CD4-positive, alpha-beta T cell treated with Interleukin-10 for 1 hour (primary cell): ENCODE measurements at places on chromosomes 6 and 20.
A peak's percentile ranks its signal among the peaks of the same experiment; 100 is the strongest.

- DNase-seq: no peak
These were observed 168.2 kb downstream of the SMOC2 start for GRCh38 chr6:168609026-168609685.

DNA sequence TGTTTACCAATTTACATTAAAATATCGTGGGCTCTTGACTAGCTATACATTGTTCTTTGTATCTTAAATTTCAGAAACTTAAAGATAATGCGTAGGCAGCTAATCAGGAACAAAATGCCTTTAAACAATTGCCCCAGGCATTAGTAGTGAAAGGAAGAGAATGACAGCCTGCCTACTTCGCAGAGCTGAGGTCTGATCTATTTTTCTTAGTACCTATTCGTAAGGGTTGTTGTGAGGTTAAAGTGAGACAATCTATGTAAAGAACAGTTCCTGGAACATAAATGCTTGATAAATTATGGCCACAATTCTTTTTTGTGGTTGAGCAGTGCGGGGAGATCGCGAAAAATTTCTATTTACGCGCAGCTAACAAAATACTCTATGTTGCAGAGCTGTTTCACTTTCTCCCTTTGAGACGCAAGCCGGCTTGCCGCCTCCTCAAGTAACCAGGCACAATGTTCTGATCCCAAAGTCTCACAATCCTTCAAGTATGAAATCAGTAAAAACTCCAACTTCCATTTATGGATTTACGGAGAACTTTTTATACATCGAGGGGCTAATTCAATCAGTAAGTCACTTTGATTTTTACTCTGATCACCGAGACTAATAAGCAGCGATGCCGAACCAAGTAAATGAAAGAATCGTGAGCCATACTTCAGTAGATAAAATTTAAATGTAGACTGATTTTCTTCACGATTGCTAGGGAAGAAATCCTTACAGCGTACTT is 878 bp upstream of the PNRC1 start:
- DNase-seq: peak; percentile 84

DNA sequence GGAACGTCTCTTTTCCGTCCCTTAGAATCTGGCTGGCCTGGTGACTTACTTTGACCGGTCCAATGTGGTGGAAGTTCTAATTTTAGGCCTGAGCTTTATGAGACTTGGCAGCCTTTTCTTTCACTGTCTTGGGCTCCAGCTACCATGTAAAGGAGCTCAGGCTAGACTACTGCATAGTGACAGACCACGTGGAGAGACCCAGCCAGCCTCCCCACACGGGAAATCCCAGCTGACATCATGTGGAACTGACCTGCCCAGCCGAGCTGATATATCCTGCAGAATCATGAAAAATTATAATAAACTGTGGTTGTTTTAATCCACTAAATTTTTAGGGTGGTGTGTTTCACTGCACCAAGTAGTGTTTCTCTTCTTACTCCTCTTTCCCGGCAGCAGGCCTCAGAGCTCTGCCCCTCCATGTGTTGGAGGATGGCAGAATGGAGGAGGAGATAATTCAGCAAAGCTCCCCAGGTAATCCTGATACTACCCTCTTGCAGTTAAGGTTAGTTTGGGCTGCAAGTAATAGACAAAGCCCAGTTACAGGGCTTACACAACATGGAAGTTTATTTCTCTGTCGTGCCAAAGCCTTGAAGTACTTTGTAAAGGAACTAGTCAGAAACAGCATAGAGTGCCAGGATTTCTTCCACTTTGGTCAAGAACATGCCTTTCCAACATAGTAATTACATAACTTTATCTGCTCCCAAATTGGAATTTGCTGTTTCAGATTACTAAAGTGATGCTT is 87.5 kb downstream of the SH3BGRL2 start:
- DNase-seq: no peak

- no peak for DNase-seq
These were observed 169.8 kb upstream of the PROKR2 start for GRCh38 chr20:5486377-5487054.

DNA sequence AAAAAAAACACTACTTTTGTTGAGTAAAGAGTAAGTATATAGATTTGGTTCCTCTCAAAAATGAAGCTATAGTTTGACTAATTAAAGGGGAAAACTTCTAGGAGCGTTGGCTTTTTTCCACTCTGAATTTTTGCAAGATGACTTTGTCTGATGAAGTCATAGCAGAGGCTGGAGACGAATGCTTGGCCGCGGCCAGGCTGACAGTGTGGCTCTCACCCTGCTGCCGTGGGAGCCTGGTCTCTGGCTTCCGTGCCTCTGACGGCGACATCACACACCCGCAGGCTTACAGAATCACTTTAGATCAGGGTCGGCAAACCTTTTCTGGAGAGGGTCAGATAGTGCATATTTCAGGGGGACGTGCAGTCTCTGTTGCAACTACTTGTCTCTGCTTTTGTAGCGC is 145.0 kb downstream of the PHACTR3 start:
- DNase-seq: no peak

GRCh38 chr6:154749341-154749740 is 16.1 kb downstream of the SCAF8 start:
- DNase-seq: no peak

DNA sequence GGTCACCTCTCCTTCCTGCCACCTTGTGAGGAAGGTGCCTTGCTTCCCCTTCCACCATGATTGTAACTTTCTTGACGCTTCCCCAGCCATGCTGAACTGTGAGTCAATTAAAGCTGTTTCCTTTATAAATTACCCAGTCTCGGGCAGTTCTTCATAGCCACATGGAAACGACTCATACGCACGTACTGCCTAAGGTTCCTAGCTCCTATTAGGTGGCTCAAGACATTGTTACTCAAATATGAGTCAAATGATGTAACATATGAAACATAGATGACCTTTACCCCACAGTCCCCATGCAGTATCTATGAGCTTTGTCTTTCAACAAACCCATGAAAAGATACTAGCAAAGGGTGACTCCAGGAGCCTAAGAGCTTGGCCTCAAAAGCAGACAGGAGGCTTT is 98.3 kb downstream of the SIM1 start:
- no peak for DNase-seq

DNA sequence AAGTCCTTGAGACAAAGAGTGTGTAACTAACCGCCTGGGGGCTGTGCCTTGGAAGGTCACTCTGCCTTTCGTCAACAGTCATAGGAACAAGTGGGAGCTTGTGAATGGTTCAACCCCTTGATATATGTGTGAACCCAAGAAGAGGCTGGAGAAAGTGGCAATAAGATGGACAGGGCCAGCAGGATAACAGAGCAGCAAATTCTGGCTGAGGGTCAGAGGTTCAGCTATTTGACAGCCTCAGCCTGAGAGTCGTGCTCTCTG is 54.9 kb downstream of the CPNE5 start:
- no peak for DNase-seq

DNA sequence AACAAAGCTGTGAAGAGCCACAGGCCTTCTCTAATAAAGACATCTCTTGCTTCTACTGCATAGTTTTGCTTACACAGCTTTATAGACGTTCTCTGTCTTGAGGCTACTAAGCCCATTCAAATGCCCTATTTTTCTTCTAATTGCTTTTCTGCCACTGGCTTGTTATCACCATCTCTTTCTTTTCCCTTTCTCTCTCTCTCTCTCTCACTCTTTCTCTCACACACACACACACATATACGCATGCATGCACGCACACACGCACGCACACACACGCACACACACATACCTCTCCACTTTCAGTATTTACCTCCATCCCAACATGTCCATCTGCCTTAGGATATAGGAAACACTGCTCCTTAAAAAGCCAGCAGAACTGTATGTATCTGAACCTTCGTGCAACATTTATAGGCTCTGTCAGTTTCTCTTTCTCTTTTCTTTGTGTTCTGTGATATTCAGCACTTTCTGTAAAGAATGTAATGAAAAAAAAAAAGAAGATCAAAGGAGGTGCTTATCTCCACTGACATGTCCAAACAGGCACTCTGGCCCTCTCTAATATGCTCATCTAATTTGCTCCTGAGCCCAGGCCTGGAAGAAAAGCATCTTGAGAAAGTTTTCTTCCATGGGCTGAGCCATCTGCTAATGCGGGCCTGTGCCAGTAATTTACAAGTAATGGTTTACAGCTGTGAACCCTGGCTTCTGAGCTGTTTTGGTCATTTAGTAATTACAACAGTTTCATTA is 1046.7 kb upstream of the MAP3K7 start:
- no peak for DNase-seq

DNA sequence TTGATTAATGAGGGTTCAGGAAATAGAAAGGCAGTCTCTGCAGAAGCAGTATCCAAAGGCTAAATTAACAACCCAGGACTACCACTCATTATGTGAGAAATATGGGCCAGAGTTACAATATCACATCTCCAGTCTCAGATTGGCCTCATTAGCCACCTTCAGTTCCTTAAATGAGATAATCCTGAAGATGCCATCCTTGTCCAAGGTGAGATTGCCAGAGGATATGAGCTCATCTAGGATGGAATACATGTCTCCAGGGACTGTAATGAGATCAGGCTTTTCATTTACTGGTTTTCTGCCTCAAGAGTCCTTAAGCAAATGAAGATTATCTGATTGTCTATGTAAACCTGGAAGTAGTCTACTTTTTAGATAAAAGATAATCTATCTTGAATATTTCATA is 196.3 kb downstream of the FUT9 start:
- DNase-seq: no peak

DNA sequence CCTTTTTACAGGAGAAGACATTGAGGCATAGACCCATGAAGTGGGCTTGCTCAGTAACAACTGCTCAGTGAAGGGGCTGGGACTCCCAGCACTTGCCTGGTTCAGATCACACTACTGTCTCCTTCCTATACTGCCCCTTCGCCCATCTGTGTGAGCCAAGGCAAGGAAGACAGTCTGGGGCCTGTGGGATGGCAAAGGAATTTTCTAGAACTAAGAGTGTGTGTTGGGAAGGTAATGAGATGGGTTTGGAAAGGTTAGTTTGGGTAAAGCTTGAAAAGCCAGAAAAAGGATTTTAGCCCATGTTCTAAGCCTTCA is 213.3 kb upstream of the AGPAT4 start:
- no peak for DNase-seq

GRCh38 chr6:99152347-99152643 is 197.2 kb downstream of the FAXC start:
- no peak for DNase-seq

- no peak for DNase-seq
These were observed 20.6 kb downstream of the XKR7 start for GRCh38 chr20:31988430-31989015.

DNA sequence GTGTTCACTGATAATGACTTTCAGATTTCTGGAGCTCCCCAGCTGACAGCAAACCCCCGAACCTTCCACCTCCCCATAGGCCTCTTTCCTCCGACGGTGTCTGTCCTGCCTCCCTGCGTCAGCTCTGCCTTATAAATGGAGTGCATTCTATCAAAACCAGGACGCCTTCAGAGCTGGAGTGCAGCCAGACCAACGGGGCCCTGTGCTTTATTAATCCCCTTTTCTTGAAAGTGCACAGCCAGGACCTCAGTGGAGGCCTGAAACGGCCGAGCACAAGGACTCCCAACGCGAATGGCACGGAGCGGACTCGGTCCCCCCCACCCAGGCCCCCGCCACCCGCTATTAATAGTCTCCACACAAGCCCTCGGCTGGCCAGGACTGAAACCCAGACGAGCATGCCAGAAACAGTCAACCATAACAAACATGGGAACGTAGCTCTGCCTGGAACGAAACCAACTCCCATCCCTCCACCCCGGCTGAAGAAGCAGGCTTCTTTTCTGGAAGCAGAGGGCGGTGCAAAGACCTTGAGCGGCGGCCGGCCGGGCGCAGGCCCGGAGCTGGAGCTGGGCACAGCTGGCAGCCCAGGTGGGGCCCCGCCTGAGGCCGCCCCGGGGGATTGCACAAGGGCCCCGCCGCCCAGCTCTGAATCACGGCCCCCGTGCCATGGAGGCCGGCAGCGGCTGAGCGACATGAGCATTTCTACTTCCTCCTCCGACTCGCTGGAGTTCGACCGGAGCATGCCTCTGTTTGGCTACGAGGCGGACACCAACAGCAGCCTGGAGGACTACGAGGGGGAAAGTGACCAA is 42.3 kb upstream of the NAA20 start:
- DNase-seq: no peak

GRCh38 chr6:52186480-52186879 is 305 bp downstream of the IL17A start:
- DNase-seq: no peak
